ENCODE measurements at places on chromosomes 11 and 22. TPM values are rescaled to one million over a fixed set of nuclear protein-coding genes. Genes with fewer than 3 reads are reported as not detected.
A peak's percentile ranks its signal among the peaks of the same experiment; 100 is the strongest.

GRCh38 chr11:132300283-132300682 lies 929.9 kb downstream of the NTM start:
- peak; percentile 37 for ATAC-seq

- ATAC-seq: no peak
These were observed 1.4 kb downstream of the ARVCF start for GRCh38 chr22:20015187-20015625.

DNA sequence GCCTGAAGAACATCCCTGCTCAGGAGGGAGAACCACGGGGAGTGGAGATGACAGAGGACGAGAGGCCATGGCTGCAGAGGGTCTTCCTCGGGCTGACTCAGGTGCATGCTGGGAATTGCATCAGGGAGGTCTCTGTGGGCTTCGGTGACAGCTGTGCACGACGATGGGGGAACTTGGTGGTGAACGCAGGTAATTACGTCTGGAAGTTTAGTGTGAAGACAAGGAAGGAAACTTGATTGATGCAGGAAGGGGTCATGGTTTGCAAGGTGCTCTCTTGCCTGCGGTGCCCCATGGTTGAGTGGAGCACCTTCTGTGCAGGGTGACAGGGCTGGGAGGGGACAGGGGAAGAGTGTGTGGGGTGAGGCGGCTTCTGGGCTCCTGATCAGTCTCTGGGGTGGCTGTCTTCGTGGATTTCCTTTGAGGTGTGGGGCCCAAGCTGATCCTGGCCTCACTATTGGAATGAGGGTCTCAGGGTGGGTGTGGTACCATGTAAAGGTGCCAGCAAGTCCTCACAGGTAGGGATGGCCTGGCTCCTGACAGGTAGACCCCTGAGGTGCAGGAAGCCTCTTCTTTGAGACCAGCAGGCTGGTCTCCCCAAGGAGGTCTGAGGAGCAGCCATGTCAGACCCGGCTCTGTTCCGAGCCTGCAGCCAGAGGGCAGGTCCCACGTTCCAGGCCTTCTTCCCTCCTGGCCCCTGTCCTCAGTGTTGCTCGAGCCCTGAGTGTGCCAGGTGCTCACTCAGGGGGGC lies 1020.1 kb downstream of the TBC1D22A start:
- no peak for ATAC-seq

Gene TMEM223
- 24.6 TPM for total RNA-seq

Data from motor neuron (in vitro differentiated cells).